Activated CD8-positive, alpha-beta memory T cell treated with anti-CD3 and anti-CD28 coated beads for 24 hours (primary cell): ENCODE measurements at places on chromosomes 4 and X.
A peak's percentile ranks its signal among the peaks of the same experiment; 100 is the strongest.

DNA sequence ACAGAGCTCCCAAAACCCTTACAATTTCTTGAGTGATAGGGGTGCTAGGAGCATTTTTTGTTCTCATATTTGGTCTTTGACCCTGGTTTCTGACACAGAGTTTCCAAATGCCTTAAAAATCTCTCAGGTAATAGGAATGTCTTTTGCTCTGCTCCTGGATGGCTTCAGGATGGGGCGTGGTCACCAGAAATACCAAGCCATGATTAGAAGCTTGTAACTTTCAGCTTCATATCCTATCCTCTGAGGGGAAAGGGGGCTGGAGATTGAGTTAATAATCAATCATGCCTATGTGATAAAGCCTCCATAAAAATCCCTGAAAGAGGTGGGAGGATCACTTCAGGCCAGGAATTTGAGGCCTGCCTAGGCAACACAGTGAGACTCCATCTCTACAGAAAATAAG is 34.6 kb upstream of the IL9R start:
- no peak for DNase-seq

DNA sequence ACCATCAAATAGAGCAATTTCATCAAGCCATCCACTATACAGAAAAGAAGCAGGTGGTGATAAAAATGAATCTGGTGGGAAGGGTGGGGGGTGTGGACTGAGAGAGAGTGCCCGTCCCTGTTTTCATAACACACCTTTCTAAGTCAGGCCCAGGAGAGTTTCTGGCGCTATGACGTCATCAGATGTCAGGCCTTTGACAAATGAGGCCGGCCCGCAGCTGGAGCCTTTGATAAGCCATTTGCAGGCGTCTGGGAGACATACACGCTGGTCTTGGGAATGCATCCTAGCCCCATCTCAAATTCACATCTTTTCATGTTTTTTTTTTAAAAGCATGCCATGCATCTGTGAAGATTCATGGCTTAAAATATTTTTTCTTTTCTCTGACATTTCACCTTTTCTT is 404.5 kb downstream of the BCOR start:
- DNase-seq, result no peak

- DNase-seq, result peak; percentile 63
Measured at GRCh38 chr4:190014771-190015537, 12.1 kb downstream of the FRG2 start.

DNA sequence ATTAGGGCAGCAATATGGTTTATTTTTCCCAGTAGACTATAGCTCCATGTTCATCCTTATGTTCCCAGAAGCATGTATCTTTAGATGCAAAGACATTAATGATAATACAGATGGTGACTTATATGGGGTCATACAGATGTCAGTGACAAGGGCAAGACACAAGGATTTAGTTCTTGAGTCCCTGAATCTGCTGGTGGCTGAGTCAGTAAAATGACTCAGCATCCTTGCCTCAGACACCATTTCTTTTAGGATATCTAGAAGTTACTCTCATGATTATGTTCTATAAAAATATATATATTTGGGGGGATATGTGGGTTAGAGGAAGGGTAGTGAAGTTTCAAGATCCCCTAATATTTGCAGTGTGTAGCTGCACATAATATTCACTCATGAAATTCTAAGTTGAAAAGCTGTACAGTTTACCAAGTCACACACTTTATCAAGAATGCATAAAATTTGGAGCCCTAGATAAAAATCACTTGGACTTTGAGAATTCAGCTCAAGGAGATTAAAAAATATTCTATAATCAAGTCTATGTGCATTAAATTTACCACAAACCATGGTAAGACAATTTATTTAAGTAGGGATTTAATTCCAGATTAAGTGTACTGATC is 101.9 kb downstream of the LNX1 start:
- no peak for DNase-seq

DNA sequence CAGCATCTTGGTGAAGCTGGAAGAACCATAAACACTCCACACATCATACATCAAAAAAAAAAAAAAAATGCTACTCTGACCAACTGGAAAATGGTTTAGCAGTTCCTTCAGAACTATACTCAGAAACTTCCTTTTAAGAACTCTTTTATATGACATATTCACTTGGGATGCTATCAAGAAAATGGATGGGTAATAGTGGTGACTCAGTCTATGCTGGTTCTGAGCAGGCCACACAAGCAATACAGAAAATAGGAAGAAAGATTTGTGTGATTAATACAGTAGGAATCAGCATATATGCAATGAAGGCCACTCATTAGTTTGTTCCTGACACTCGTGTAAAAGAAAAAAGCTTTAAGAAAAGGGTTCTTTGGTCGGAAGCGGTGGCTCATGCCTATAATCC is 123.5 kb upstream of the FAT4 start:
- no peak for DNase-seq

GRCh38 chrX:12174358-12174757 is 36.1 kb downstream of the FRMPD4 start:
- DNase-seq, result no peak

- DNase-seq, result no peak
Measured at GRCh38 chr4:56463711-56464110, 3.7 kb upstream of the SRP72 start.

DNA sequence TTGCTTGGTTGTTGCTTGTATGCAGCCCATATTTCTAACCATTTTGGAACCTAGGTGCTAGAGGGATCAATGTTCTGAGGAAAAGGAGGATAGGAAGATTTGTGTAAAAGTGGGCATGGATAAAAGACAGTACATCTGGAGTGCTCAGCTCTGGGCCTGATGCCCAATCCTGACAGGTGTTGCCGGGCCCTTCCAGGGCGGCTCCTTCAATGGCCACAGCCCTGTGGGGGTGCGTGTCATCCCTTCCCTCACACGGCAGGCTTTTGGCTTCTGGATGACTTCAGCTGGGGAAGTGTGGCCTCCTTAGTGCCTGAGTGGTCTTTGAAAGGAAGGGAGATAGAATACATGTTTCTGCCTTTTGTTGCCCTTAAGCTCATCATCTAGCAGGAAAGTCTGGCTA is 47.2 kb downstream of the NELFA start:
- DNase-seq, result no peak

GRCh38 chr4:169741569-169741968 is 16.2 kb downstream of the HPF1 start:
- DNase-seq, result no peak

- DNase-seq, result no peak
Measured at GRCh38 chrX:73847100-73847499, 284.1 kb downstream of the CHIC1 start.
